ENCODE measurements at places on chromosomes 11 and 22.

DNA sequence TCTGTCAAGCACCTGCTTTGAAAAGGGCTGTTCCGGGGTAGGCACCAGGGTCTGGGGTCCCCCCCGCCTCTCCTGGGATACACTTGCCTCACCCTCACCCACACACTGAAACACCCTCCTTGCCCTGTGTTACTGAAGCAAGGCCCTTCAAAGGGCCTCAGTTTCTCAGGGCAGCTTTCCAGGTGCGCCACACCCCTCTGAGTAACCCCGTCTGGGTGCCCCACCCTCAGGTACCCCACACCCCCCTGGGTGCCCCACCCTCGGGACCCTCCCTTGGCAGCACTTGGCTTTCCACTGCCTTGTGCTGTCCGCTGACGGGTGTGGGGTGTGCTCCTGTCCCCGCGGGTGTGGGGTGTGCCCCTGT, 413.6 kb downstream of the TBC1D22A start:
- DNase-seq, result no peak

DNA sequence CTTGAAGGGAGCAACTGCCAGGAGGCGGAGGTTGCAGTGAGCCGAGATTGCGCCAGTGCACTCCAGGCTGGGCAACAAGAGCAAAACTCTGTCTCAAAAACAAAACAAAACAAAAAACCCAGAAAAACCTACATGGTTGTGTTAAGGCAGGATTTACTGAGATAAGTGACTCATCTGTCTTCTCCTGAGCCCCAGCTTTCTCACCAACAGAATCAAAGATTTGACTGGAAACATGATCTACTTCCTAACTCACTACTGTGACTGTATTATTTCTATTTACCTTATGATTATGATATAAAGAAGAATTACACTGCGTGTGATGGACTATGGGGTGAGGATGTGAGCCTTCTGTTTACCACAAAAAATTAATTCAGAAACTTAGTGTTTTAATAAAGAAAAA, 21.8 kb downstream of the FAM118B start:
- no peak for DNase-seq

DNA sequence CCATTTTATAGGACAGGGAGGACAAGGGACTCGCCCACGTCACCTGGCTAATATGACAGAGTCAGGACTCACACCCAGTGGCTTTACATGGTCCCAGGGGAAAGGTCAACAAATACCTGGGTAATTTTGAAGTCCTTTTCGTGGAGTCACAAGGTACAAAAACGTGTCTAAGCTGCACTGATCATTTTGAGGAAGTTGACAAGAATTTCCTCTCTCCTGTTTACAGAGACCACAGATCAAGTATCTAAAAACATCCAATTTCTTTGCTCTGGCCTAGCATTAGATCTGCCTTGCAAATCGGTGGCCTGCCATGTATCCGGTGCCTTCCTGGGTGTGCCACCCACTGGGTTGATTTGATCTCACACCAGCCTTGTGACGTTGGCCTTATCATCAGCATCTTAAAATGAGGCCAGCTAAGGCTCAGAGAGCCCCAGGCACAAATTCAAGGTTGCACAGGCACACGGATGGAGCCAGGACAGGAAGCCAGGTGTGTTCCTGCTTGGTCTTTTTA, 17.6 kb downstream of the GDPD5 start:
- no peak for DNase-seq

- DNase-seq, result no peak
Measured at GRCh38 chr11:45150943-45151342, 4.5 kb downstream of the PRDM11 start.

- DNase-seq, result no peak
Measured at GRCh38 chr11:82750643-82751139, 17.0 kb upstream of the FAM181B start.

DNA sequence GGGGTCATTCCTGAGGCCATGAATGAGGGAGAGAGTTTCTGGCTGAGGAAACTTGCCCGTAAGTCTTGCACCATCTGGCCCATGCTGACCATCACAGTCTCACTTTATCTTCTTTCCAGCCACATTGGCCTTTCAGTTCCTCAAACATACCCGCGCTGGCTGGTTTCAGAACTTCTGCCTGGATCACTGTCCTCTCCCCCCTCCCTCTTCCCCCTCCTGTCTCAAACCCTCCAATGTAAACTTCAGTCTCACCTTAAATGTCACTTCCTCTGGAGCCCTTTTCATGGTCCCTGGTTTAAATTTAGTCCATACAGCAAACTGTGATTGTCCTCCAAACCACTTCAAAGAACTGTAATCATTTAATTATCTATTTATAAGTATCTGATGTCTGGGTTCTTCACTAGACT, 3.7 kb upstream of the TMEM109 start:
- no peak for DNase-seq

DNA sequence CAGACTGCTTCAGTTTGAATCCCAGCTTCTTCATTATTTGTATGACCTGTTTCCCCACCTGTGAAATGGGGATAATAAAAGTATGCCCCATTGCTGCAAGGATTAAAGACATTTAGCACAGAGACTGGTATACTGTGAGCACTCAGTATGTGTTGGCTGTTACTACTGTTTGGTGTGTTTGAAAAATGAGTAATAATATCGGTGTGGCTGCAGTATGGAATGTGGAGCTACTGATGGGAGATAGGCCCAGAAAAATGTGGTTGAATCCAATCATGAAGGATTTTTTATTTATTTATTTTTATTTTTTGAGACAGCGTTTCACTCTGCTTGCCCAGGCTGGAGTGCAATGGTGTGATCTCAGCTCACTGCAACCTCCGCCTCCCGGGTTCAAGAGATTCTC, 9.1 kb upstream of the C1QTNF4 start:
- no peak for DNase-seq

GRCh38 chr11:105229257-105229656, 89.7 kb upstream of the CARD18 start:
- no peak for DNase-seq

DNA sequence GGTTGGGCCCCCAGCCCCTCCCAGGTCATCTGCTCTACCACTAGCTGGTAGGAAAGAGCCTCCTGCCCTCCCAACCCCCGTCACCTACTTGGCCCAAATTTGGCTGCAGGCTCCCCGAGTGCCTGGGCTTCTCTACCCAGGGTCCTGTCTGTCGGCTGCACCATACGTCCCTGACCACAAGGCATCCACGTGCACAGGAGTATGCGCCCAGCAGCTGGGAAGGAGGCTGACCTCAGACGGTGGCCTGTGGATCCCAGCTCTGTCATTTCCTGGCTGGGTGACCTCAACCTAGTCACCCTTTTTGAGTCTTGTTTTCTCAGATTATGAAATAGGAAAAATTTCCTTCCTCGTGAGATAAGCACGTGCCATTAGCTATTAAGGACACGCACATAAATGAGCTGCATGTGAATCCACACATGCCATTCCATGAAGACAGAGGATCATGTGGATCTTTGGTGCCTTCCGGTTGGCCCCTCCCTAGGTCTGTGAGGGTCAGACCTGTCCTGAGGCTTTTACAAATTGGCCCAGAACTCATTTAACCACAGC, 13.7 kb downstream of the CYB561A3 start:
- DNase-seq, result no peak

GRCh38 chr11:35907648-35908431, 36.0 kb upstream of the LDLRAD3 start:
- DNase-seq, result no peak

- no peak for DNase-seq
Measured at GRCh38 chr11:109383306-109383705, 38.7 kb upstream of the C11orf87 start.

DNA sequence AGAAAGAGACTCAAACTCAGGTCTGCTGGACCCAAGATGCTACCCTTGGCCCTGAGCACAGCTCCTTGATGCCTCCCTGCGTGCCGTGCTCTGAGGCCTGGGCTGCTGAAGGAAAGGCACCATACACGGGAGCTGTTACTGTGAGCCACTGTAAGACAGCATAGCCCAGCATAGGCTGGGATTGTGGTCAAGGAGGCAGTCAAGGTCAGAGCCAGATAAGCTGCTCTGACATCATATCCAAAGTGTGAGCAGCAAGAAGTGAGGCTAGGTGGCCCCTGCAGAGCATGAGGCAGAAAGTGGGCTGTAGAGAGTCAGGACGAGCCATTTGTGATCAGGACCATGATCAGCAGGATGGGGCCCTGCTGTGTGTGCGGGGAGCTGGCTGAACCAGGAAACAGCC, 7.7 kb downstream of the SLC22A8 start:
- DNase-seq, result no peak

DNA sequence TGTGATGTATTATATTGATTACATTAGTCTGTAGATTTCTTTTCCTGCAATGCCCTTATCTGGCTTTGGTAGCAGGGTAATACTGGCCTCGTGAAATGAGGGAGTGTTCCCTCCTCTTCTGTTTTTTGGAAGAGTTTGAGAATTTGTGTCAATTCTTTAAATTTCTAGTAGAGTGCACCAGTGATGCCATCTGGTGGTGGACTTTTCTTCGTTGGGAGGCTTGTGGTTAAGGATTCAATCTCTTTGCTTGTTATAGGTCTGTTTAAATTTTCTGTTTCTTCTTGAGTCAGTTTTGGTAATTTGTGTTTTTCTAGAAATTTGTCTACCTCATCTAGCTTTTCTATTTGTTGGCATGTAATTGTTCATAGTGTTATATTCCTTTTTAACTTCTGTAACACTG, 18.9 kb downstream of the SHANK3 start:
- no peak for DNase-seq

- DNase-seq, result no peak
Measured at GRCh38 chr11:128532572-128533091, 54.7 kb downstream of the ETS1 start.

DNA sequence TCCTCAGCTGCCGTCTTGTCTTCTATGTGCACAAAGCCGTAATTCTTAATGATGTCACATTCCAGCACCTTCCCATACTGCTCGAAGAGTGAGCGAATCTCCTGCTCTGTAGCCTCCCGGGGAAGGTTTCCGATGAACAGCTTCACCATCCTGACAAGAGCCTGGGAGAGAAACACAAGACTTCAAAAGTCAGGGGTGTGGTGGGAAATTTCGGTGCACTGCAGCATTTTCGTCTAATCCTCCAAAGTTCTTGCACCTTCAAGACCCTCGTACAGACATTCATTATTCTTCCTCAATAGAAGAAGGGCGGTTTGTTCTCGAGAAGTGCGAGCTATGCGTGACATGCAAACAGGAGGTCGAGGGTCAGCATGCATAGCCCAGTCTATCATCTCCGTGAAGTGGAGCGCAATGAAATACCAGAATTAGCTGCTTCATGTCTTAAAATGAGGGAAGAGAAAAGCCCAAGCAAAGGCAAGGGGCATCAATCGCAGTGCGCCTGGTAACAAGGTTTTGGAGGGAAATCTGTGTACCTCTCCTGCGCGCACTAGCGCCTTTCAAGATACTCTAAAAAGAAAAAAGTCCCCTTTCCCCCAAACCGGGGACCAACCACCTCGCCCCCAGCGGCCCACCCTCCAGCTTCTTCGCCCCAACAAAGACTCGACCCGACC, 622 bp downstream of the RBM4B start:
- DNase-seq, result no peak

DNA sequence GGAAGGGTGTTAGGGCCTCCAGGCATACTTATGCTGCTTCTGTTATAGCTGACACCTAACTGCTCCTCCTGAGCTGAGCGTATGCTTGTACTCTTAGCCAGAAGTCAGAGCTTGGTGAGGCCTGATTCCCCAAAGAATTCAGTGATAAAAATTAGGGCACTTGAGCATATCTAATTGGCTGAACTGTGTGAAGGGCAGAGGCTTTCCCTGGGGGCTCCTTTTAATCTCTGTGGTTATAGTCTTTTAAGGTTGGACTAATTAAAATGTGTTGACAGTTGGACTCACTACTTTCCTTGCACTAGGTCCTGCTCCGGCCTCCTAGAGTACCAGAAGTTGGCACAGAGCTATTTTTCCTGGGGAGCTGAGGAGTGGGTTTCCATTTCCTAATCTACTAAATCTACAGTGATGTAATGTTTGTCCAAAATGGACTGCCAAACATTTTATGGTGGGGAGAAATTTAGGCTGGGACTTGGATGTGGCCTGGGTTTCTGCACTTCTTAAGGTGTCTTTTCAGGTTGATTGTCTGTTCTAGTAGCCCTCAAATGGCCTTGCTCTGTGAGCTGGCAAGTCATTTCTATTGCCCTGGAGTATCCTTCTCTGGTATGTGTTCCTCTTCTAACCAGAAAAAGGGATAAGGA, 18.4 kb downstream of the STIM1 start:
- DNase-seq, result no peak

DNA sequence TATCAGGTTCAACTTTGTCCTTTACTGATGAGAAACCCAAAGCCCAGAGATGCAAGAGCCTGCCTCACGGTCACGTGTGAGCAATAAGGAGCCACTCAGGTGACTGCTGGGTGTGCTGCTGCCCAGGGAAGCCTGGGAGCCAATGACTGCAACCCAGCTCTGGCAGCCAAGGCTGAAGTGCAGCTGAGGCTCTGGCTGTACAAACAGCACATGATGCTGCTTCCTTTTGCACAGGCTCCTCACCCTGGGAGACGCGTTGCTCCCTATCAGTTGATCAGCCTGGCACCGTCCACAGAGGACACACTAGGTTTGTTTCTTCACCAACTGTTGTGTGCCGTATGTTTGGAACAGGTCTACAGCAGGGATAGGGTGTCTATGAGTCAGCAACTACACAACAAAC, 168.7 kb downstream of the EFCAB6 start:
- no peak for DNase-seq

GRCh38 chr22:20567993-20568417, 60.6 kb downstream of the MED15 start:
- no peak for DNase-seq

GRCh38 chr22:38298312-38299005, 18.8 kb downstream of the CSNK1E start:
- no peak for DNase-seq

GRCh38 chr11:123482218-123482617, 52.1 kb downstream of the GRAMD1B start:
- DNase-seq, result no peak

DNA sequence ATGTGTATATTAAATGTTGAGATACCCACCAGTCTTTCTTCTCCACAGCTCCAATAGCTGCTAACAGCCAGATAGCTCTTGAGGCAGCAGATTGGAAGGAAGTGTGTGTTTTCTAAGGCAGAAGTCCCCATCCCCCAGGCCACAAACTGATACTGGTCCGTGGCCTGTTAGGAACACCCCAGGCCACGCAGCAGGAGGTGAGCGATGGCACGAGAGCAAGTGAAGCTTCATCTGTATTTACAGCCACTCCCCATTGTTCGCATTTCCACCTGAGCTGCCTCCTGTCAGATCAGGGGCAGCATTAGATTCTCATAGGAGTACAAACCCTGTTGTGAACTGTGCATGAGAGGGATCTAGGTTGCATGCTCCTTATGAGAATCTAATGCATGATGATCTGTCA, 12.7 kb downstream of the CCDC73 start:
- no peak for DNase-seq

GRCh38 chr22:50261615-50262459, at the start of gene MAPK12:
MAPK12 (minus strand) TSS chr22:50261683; CDS start chr22:50261509, 174 bp downstream.
- DNase-seq, result no peak

DNA sequence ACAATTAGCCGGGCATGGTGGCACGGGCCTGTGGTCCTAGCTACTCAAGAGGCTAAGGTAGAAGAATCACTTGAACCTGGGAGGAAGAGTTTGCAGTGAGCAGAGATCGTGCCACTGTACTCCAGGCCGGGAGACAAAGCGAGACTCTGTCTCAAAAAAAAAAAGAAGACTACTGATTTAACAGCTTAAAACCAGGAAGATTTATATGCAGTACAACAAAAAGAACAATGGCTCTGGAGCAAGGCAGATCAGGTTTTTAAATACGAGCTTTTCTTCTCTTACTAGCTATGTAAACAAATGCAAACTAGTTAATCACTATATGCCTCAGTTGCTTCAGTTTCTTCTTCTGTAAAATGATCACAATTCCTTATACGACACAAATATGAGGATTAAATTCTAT, 6.9 kb downstream of the FAM168A start:
- DNase-seq, result no peak

GRCh38 chr11:120184946-120185705, 25.7 kb upstream of the OAF start:
- DNase-seq, result no peak

Data from DMS 273 treated with DMSO at 0.1 percent for 48 hours (cell line).